ENCODE measurements at places on chromosomes 1 and 21.

- no peak for DNase-seq
These were observed 5.7 kb upstream of the TENT5B start for GRCh38 chr1:27018316-27018715.

- DNase-seq, result no peak
These were observed 45.3 kb downstream of the RIMS3 start for GRCh38 chr1:40620150-40620549.

GRCh38 chr1:18731591-18732235 lies 101.1 kb downstream of the PAX7 start:
- DNase-seq, result no peak

DNA sequence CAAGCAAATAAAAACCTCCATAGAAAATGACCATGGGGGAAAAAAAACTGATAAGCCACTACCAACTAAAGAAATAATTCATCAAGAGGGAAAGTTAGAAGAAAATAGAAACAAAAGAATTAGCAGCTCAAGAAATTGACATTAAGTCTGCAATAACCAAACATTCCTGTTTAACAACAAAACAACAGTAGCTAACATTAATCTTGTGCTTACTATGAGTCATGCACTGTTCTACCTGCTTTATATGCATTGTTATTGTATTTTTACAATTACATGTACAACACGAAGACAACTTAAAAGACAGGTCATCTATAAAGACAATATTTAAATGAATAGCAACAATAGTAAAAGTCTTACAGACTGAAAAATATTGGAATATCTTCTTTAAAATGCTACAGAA lies 34.4 kb upstream of the LRRC7 start:
- no peak for DNase-seq

DNA sequence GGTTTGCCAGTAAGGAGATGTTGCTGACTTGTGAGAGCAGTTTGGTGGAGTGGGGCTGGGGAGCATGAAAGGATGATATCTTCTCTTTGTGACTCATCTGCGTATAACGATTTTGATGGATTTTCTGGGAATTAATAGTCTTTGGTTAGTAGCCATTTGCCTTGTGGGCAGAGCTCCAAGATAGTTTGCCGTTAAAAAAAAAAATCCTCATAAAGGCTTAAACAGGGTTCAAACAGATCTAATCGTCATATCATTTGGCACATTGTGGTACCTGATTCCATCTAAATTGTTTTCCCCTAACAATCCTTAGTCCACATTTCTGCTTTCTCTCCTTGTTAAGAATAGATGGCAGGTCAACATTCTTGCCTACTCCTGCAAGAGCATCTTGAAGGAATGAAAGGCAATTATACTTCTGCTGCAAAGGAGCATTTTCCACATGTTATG lies 168.0 kb downstream of the PPP1R12B start:
- no peak for DNase-seq

DNA sequence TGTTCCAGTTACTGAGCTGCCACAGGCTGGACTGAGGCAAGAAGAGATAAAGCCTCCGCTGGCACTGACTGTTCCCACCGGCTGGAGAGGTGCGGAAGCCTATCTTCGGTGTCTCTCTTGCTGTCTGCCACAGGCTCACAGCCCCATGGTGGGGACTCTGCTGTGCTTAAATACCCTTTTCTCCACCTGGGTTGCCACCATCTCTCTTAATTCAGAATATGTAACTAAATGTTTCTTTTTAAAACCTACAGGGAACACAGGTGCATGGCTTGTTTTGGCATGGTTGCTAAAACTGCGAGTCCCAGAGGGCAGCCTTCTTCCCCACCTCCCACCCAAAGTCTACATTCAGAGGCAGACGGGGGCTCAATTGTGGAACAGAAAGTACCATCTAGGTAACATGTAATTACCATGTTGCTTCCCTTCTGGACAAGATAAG lies 8.1 kb upstream of the LBR start:
- DNase-seq, result no peak

DNA sequence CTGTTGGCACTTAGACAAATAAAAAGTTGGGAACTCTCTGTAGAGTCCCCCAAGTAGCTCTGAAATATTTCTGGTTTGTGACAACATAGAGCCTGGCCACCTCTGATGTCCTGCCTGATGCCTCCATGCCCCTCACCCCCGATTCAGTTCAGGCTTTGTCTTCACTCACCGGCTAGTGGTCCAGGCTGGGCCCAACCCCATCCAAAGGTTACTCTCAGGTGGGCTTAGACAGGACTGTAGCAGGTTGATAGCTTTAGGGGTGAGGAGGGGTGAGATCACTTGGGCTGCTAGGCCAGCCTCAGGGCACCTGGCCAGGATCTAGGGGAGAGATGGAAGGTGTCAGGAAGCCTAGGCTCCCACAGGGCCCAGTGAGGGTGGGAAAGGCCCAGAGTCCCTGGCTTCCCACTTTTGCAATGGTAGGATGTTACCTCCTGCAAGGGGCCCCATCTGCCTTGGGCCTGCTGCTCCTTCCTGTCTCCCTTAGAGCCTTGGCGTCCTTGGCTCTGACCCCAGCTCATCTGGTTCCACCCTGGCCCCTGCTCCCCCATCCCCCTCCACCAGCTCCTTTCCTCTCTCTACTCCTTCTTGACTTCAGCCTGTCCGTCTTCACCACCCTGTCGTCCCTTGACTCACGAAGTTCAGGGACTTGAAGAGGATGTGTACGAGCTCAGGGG lies 6.7 kb downstream of the EPS8L3 start:
- DNase-seq, result no peak

Data from ELF-1 (cell line).